SK-N-DZ (cell line): ENCODE measurements at places on chromosomes 7 and 10.

GRCh38 chr10:11213137-11213536, 195.5 kb downstream of the CELF2 start:
- DNase-seq: no peak

- DNase-seq: no peak
These were observed 84.6 kb upstream of the PDGFA start for GRCh38 chr7:604001-604883.

- no peak for DNase-seq
These were observed 372.1 kb upstream of the NPVF start for GRCh38 chr7:25600262-25600920.

GRCh38 chr10:125018576-125019143, 76.7 kb downstream of the ZRANB1 start:
- DNase-seq: no peak

DNA sequence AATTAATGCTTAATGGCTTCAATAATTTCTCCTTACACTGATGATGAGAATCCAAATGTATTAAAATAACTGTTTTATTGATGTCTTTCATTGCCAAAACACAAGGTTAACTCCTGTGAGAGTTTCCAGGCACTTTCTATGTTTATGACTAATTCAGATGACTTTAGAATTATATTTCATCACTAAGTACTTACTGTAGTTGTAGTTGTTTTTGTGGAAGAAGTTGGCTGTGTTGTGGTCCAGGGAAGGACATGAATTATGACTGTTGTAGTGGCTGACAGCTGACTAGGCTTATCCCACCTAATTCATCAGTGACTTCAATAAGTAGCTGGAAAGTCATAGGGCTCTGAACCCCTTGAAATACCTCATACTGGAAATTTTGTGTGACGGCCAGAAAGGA, 254.8 kb downstream of the HGF start:
- no peak for DNase-seq

GRCh38 chr10:117374506-117375359, 507 bp downstream of the PDZD8 start:
- DNase-seq: peak; percentile 54

- no peak for DNase-seq
These were observed 31.6 kb upstream of the CCDC71L start for GRCh38 chr7:106692450-106693051.

GRCh38 chr10:17026686-17027485, 102.7 kb downstream of the CUBN start:
- no peak for DNase-seq
